Gastroesophageal sphincter (tissue), 4 donors: ENCODE measurements at places on chromosomes 16 and 17. TPM values are rescaled to one million over a fixed set of nuclear protein-coding genes. Genes with fewer than 3 reads are reported as not detected.

DNA sequence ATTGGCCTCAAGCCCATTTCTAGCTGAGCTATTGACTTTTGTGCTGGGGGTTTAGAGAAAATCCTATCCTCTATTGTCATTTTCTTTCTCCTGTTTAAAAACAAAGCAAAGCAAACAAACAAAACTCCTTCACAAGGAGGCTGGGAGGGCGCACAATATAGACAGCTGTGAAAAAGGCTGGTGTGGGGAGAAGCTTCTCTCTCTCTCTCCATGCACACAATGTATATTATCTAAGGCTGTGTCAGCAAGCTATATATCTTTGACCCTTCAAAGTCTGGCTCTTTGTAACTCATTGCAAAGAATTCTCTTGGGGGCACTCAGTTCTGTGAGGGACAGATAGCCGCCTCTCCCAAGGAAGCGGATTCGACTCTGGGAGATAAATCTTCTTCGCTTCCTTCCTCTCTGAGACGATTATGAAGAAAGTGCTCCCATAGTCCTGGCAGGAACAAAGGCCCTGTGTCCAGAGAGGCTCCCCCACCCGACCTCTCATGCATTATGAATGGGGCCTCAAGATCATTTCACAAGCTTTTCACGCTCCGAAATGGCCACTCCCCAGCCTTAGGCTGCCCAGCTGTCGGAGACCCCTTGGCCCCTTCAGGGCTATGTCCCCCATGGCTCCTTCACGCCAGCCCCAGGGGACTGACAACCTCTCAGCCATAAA is 33.2 kb upstream of the MEAK7 start:
- ATAC-seq: no peak

HOXB7 gene
- total RNA-seq: 4.2 TPM

- peak; percentile 57 for ATAC-seq
These were observed 50.8 kb upstream of the MYH10 start for GRCh38 chr17:8681170-8681949.

STX1B gene
- 1.9 TPM for total RNA-seq

GRCh38 chr16:68356249-68356918 is 45.6 kb downstream of the PRMT7 start:
- no peak for ATAC-seq
